Effector CD4-positive, alpha-beta T cell (primary cell): ENCODE measurements at places on chromosomes 3 and 15.

- DNase-seq, result no peak
Observed at GRCh38 chr3:150300388-150300787, 107.7 kb upstream of the TSC22D2 start.

- no peak for DNase-seq
Observed at GRCh38 chr3:38837358-38837757, 21.3 kb upstream of the SCN10A start.

- no peak for DNase-seq
Observed at GRCh38 chr15:50676799-50677483, 9.7 kb downstream of the TRPM7 start.

GRCh38 chr3:108001457-108001856 is 89.4 kb downstream of the CD47 start:
- no peak for DNase-seq

DNA sequence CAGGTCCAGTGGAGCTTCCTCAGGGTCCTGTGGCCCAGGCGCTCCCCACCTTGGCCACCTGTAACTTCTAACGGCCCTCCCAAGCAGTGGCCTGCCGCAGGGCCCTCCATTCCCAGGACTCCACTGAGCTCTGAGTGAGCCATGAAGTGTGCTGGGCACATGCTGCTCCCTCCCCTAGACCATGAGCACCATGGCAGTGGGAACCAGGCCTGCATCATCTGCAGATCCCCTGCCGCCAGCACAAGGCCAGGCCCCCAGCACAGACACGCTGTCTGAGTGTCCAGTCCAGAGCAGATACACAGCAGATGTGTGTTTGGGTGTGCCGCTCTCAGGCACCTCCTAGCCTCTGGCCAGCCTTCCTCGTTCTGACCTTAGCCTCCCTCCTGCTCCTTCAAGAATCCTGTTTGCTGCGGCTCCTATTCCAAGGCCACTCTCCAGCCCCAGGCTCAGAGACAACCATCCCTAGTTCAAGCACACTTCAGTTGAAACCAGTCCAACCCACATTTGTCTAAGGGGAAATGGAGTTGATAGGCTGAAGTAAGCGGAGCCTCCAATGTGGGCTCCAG is 7.0 kb upstream of the KLF15 start:
- DNase-seq, result no peak

DNA sequence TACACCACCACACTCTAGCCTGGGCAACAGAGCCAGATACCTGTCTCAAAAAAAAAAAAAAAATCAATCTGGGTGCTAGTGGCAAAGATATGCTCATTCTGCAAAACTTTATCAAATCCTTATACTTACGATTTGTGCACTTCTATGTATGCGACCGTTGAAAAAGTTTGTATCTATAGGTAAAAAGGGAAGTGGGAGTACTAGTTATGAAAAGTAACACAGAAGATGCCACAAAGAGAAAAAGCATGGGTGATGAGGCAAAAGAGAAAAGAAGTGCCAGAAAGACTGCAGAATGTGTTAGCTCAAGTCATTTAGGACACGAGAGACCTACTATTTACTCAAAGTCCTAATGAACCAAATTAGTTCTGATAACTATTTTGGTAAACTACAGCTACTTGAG is 407.8 kb downstream of the SHQ1 start:
- no peak for DNase-seq

DNA sequence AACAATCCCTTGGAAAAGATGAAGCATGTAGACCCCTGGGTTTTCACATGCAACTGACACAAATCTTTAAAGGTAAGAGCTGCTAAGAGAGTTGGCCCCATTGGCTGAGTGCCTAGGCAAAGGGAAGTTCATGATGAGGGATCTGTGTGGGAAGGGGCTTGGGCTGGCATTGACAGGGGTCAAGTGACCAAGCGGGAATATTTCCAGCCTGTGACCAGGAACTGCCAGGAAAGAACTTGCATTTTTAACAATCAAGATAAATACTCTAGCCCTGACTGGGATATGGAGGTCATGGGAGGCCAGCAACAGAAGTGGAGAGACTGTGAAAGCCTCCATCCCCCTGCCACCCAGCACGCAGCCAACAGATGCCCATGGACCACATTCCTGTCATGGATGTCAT is 361.1 kb upstream of the ATP10A start:
- DNase-seq, result no peak

- no peak for DNase-seq
Observed at GRCh38 chr3:185409957-185410356, 47.0 kb downstream of the MAP3K13 start.

GRCh38 chr3:32963871-32964270 is 12.4 kb downstream of the CCR4 start:
- peak; percentile 43 for DNase-seq

DNA sequence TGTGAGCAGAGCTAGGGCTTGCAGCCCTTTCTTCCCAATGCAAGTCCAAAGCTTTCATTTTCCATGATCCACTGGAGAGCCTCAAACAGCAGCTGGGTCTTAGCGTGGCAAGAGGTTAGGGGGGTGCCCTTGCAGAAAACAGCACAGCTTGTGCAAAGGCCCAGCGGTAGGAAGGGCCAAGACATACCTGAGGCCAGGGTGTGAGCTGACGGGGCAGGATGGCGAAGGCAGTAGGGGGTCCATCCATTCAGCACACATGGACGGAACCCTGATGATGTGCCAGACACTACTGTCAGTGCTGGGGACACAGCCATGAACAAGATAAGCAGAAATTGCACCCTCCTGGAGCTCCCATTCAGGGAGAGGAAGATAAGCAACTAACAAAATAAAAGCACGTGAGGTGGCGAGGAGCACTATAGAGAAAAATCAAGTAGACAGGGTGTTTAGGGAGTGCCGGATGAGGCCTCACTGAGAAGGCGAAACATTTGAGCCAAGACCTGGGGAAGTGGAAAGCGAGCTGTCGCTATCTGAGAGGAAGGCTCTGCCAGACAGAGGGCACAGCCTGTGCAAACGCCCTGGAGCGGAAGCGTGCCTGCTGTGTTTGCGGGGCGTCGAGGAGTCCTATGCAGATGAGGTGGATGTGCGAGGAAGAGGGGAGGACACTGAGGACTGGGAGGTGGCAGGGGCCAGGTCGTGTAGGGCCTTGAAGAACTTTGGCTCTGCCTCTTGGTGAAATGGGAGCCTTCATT is 43.4 kb downstream of the SLC6A1 start:
- no peak for DNase-seq

DNA sequence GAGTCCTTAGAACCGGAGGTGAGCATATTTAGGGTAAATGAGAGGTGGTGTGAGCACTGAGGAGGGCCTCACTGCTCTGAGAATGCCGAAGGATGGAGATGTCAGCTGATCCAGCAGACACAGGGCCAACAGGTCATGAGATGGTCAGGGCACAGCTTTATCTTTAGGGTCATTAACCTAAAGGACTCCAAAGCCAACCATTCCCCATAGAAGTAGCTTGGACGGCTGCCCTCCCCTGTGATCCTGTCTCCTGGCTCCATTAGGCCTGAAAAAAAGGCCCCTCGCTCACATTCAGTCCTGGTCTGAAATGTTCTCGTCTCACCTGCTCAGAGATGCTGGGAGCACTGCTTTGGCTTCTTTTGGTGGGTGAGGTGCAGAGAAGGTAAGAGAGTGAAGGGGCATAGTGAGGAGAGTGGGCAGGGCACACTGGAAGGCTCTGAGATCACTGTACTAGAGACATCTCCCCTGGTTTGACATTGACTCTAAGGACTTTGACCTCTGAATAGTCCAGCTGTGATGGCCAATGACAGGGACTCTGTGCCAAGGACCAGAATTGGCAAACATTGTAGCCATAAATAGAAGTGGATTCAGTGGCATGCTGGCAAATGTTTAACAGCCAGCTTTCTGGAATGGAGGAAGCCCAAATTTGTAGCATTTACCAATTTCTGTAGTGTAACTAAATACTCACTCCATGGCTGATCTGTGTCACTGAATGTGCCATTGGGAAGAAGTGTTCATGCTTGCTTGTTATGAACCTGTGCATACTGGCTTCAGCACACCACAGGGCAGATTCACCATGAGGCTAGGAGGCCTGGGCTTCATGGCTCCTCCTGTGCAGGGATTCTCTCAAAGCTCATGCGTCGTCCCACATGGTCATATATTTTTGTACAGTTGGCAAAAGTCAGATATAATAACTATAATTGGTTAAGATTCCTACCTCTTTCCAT is 76.2 kb upstream of the MRPS22 start:
- DNase-seq, result no peak

DNA sequence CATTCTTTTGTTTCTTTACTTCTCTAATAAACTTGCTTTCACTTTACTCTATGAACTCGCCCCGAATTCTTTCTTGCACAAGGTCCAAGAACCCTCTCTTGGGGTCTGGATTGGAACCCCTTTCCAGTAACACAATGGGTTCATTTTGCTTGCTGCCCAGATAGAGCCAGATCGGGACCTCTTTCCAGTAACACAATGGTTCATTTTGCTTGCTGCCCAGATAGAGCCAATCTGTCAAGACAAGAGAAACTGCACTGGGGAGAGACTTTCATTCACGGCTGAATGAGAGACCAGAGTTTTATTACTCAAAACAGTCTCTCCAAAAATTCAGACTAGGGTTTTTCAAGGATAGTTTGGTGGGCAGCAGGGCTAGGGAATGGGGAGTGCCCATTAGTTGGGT is 25.4 kb downstream of the METTL6 start:
- no peak for DNase-seq

DNA sequence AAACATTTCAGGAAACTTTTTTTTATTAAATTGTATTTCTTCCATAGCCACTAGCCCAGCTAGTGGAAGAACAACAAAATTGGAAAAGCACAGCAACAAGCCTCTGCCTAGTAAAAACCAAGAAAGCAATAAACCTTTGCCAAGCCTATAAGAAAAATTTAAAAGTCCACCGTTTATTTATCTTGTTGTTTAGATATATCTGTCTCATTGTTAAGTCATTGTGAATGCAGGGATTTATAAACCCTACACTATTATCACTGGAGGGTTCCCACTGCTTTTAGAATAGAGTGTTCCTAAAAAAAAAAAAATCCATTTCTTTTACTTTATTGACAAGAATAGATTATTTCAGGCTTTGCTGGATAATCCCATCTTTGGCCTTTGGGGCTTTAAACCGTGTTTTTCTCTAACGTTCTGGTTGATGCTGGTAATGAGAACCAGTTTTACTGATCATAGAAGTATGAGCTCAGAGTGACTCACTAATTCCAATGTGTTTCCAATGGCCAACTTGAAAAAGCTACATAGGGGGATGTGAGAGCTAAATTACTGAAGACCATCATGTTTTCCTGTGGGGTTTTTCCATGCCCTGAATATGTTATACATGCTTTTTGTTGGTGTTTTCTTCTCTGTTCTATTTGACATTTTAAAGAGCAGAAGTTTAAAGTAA is 634.1 kb downstream of the RBMS3 start:
- no peak for DNase-seq

DNA sequence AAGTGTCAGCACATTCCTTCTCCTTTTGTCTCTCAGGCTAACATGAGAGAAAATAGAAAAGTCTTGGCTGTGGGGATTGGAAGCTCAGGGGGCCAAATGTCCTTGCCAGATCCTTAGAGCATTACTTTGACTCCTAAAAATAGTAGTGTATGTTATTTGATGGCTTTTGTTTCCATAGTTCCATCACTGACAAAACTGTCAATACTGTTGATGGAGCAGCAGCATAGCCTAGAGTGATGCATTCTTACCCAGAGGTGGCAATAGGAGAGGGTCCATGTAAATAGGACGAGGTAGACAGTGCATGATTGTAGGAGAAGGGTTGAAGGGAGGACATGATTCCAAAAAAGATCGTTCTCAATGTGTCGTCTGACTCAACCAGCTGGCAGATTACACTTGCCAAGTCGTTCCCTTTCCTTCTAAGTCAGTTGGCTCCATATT is 282.7 kb upstream of the TPRG1 start:
- DNase-seq, result no peak

GRCh38 chr3:24709956-24710355 is 215.3 kb upstream of the THRB start:
- DNase-seq, result no peak

GRCh38 chr15:43285609-43286037 is 18.9 kb upstream of the TGM5 start:
- peak; percentile 45 for DNase-seq

DNA sequence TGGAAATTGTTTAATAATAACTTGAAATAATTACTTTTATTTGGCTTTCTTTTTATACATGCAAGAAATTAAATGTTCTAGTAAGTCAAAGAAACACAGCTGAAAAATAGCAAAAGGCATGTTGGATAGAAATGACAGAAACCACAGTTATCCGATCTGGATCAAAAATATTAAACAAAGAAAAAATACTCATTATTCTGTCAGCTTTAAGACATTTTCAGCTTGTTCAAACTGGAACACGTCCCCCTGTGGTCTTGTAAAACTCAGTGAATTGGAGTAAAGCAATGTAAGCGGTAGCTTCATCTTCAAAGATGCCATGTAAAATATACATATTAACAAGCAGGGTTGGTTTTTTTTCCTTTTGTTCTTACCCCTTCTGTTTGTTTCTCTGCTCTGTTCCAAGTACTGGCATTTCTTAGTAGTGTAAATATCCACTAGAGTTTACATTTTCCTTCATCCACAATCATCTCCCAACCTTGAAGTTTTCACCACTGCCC is 223.4 kb downstream of the IGSF11 start:
- no peak for DNase-seq

GRCh38 chr15:96747291-96747690 is 416.8 kb downstream of the NR2F2 start:
- DNase-seq, result no peak

DNA sequence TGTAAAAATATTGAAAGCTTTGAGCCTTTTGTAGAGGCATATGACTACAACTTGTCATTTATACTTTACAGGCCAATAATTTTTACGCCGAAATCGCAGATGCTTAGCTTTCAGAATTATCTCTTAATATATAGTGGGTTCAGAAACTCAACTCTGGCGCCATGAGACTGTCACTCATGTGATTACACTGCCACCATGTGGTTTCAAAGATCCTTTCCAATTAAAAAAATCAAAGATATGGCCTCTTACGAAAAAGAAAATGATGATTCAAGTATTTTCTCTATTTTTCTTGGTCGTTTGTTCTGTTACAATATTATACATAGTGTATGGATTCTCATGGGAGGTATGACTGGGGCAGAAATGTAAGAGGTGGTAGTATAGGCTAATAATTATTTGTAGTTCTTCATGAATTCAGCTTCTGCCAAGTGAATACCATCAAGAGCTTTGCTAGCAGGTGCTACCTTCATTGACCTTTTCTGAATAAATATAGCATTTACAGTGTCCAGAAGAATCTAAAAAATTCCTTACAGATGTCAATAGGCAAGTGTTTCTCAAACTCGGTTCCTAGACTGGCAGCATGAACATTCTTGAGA is 751.7 kb upstream of the GOLIM4 start:
- no peak for DNase-seq

GRCh38 chr15:83766339-83766738 is 112.4 kb downstream of the ADAMTSL3 start:
- DNase-seq, result no peak

- DNase-seq, result no peak
Observed at GRCh38 chr15:77033417-77033728, 37.5 kb downstream of the TSPAN3 start.

- DNase-seq, result no peak
Observed at GRCh38 chr3:132326251-132326650, 9.0 kb downstream of the ACP3 start.
